ENCODE measurements at places on chromosomes 1 and 21.

DNA sequence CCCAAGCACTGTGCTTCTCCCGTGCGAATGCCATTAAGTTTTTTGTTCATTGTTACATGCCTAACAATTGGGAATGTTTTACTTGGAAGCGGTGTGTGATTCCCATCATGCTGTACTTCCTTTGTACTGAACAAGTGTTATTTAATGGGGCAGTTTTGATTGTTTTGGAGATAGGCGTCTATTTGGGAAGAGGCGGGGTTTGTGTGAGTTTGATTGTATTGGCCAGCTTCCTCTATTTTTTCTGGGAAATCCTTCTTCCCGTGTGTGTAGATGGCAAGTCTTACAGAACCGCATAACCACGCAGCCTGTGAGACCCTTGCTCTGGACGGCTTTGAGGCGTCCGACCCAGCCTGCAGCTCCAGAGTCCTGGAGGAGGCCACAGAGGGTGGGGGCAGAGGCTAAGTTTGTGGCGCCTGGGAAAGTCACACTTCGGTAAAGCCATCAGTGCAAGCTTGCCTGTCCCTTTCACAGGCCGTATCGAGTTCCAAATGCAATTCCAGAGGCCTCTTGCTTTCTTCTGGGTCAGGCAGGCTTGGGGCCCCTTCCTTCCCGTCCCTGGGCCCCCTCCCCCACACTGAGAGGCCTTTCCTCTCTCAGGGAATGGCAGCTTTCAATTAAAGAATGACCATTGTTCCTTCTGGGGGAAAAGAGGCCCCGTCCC lies 210.3 kb downstream of the TOMM20 start:
- no peak for DNase-seq

DNA sequence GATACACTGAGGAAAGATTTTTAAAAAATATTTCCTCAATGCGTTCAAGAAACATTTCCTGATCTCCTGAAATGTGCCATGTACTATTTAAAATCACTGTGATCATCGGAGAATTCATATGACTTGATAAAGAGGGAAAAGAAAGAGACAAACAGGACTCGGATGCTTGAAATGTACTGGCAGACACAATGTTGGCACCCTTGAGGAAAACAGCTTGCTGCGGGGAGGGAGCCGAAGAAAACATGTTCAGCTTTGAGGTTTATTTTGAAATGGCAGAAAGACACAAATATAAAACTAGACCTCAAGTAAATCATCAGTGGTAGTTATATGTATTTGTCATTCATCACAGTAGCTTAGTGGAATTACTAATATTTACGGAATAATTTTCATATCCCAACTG lies 100.9 kb upstream of the BRINP3 start:
- DNase-seq: no peak

- no peak for DNase-seq
Measured at GRCh38 chr1:8651236-8651890, 166.1 kb downstream of the RERE start.

- DNase-seq: no peak
Measured at GRCh38 chr1:73100216-73100615, 817.9 kb upstream of the NEGR1 start.

DNA sequence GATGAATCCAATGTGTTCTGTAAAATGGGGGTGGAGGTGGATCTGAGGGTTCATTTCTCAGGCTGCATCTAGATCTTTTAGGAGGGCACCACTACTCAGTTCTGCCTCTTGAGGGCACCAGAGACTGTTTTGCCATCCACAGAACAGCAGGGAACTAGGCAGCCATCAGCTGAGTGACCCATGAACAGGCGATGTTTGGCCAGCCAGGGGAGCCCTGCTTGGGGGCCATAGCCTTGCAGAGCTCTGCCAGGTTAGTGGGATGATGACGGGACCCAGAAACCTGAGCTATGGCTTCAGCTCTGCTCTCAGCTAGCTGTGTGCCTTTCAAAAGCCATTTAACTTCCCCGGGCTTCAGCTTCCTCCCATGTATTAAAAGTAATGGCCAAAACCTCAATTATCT lies 13.4 kb upstream of the NOS1AP start:
- no peak for DNase-seq

- DNase-seq: no peak
Measured at GRCh38 chr1:8682573-8682972, 134.9 kb downstream of the RERE start.

Data from retinal pigment epithelial cell (primary cell).